ENCODE measurements at places on chromosomes 1 and 21.

DNA sequence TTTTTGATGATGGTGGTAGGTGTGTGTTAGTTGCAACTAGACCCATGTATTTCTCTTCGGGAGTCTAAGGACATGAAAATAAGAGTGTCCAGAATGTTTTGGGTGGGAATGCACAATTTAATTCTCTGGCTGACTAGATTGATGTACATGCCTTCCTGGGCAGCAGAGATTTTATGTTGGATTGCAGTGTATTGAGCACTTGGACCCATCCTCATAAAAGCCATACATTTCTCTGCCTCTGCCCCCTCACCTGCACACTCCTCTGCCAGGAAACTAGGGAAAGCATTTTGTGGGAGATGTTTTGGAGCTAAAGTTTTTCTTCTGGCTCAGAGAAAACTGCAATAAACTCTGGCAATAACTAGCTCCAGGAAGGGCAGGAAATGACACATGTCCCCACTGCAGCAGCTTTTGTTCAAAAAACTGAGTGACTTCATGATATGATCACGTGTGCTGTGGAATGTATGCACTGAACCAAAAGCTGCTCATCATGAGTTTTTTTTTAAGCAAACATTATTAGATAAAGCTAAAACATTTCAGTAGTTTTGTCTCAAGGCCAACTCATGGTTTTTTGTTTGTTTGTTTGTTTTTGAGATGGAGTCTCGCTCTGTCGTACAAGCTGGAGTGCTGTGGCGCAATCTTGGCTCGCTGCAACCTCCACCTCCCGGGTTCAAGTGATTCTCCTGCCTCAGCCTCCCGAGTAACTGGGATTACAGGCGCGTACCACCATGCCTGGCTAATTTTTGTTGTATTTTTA, 17.6 kb downstream of the RIT1 start:
- DNase-seq, result no peak

GRCh38 chr1:156090840-156091188, 8.5 kb upstream of the MEX3A start:
- DNase-seq, result no peak

DNA sequence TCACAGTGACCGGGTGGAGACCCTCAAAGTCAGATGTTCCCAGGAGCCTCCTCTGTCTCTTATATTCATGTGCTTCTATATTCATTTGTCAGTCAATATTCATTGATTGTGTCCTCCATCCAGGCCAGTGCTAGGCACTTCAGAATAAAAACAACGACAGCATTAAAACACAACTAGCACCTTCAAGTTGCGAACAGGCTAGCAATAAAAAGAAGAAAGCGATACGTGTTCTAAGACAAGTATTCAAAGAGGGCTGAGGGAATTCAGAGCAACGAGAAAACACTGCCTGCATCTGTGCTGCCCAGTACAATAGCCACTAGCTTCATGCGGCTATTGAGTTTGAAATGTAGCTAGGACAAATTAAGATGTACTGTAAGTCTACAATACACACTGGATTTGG, 138.0 kb downstream of the PLXNA2 start:
- no peak for DNase-seq

GRCh38 chr1:4306559-4307467, 347.6 kb upstream of the AJAP1 start:
- no peak for DNase-seq

GRCh38 chr1:56627636-56628039, 17.5 kb upstream of the PRKAA2 start:
- DNase-seq, result no peak

DNA sequence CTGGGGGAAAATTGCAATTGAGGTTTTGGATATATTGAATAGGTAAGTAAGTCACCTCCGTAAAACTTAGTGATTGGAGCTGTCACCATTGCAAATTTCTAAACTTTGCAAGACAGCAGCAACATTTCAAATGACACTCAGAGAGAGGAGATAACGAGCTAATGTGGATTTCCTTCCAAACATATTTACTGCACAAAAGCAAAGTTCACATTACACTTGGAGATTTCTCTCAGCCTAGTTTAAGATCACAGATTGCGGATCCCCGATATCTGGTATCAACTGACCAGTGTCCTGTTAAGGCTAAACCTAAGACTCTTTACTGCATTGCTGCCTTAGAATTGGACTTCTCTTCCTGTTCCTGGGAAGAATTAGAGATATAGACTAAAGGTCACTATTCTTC, 47.5 kb downstream of the ZNF697 start:
- DNase-seq, result no peak

DNA sequence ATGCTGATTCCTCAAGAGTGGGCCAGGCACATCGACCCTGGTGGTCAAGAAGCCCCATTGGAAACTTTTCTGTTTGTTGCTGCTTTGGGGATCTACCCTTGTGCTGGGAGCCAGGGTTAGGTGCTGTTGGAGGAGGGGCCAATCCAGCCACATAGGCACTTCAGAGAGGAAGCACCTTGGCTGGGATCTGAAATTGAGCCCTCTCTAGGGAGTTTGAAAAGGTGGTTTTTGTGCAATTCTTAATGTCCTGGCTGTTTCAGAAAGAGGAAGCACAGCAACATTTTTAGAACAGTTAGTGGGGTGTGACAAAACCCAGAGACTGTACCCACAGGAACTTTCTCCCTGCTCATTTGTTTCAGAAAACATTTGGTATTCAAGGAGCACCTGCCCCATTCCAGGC, 17.2 kb upstream of the BEND5 start:
- no peak for DNase-seq
